ENCODE measurements at places on chromosomes 4 and X.

DNA sequence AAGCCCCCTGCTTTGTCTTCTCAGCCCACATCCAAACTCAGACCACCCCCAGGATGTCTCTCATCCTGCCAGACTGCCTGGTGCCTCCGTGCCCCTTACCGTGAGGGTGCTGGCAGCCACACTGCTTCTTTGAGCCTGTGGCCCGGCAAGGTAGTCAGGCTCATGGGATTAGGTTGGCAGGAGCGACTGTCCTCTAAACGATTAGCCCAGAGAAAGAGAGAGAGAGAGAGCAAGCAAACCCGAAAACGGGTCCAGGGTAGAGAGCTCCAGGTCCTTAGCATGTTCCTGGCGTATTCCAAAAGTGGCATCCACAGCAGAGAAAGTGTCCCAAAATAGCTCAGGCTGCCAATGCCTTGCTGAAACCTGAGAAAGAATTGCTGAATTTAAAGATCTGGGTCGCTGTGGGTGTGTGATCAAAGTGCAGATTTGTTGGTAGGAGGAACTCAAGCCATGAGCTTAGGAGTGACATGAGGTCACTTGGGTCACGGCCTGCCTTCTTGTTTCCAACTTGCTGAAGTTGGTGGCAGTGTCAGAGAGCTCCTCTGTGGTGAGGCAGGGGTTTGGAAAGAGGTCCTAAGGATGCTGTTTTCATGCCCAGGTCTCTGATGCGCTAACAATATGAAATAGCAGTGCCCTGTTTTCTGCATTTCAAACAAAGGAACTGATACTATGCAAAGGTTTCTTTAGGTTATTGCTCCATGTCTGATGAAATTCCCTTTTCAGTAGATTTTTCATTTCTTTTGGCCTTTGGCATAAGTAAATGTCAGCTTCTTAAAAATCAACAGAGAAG, 81.6 kb downstream of the RTL9 start:
- no peak overlapping the region for H3K4me3 ChIP-seq
- H3K27me3 ChIP-seq: peaks cover 14% of the 10 kb centered on the region
- no peak for DNase-seq
- H3K27ac ChIP-seq: no peak overlapping the region
- no peaks in the 10 kb centered on the region for H3K36me3 ChIP-seq

- H3K27me3 ChIP-seq: no peaks in the 10 kb centered on the region
- H3K4me1 ChIP-seq: no peaks in the 10 kb centered on the region
- H3K4me3 ChIP-seq: no peak overlapping the region
- no peak overlapping the region for H3K27ac ChIP-seq
- peak; percentile 31 for DNase-seq
Measured at GRCh38 chrX:145405012-145405411, 157.7 kb downstream of the SPANXN1 start.

- H3K4me1 ChIP-seq: peaks cover 8% of the 10 kb centered on the region
- no peaks in the 10 kb centered on the region for H3K27me3 ChIP-seq
- DNase-seq: no peak
- no peak overlapping the region for H3K4me3 ChIP-seq
- peak overlapping the region; percentile 61 for H3K27ac ChIP-seq
Measured at GRCh38 chrX:133530960-133531359, 115.7 kb upstream of the GPC4 start.

GRCh38 chr4:116215622-116216021, 869.8 kb downstream of the TRAM1L1 start:
- H3K27ac ChIP-seq: no peak overlapping the region
- no peaks in the 10 kb centered on the region for H3K4me1 ChIP-seq
- H3K36me3 ChIP-seq: no peaks in the 10 kb centered on the region
- H3K4me3 ChIP-seq: no peak overlapping the region
- no peak for DNase-seq

DNA sequence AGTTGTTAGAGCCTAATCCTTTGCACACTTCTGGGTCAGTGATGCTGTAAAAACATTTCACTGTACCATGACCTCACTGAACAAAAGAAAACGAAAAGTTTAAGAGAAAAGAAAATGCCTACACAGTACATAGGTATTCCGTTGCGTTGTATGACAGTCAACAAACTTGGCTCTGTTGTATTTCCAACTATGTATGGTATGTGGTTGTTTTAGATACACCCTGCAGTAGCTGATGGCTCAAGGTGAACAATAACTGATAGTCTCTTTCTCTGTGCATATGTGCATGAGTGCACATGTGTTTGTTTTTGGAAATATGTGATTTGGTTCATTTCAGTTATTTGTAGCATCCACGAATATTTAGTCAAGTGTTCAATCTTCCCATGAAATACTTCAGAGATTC, 176.0 kb downstream of the BMPR1B start:
- no peaks in the 10 kb centered on the region for H3K36me3 ChIP-seq
- H3K4me1 ChIP-seq: peaks cover 18% of the 10 kb centered on the region
- H3K4me3 ChIP-seq: no peak overlapping the region

DNA sequence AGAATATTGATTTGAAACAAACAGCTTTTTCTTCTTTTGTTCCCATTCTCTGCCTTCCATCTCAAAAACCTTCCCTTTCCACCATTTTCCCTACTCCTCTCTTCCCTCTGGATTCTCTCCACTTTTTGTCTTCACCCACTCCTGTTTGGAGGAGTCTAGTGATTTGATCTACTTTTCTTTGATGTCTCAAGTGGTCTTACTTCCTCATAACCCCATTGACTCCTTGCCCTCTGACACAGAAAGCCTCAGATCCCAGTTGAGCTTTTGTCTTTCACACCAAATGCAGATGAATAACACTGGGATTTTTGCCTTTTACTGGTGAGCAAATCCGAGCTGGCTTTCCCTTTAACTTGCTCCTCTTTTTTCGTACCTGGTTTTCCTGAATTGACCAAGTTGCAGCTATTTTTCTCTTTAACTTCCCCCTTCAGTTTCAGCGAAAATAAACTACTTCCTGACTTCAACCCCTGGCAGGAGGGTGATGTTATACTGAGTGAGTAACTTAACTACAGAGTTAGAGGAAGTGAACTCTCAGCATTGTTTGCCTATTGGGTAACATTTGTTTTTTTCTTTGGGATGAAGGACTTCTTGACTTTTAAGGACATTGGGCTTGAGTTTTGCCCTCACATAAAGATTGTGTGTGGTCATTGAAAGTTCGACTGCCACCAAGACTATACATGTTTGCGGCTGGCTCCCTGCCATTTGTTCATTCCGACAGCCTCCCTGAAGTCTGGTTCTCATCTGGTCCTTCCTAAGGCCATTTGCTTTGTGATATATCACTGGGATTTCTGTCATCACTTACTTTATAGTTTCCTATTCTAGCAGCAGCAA, 392.8 kb upstream of the NR3C2 start:
- H3K27me3 ChIP-seq: no peaks in the 10 kb centered on the region
- no peak overlapping the region for H3K4me3 ChIP-seq
- no peak for DNase-seq
- peaks cover 14% of the 10 kb centered on the region for H3K4me1 ChIP-seq
- H3K36me3 ChIP-seq: no peaks in the 10 kb centered on the region
- H3K27ac ChIP-seq: no peak overlapping the region

GRCh38 chr4:113148925-113149324, 99.5 kb downstream of the ANK2 start:
- H3K4me1 ChIP-seq: peaks cover 29% of the 10 kb centered on the region
- no peak overlapping the region for H3K27ac ChIP-seq
- H3K4me3 ChIP-seq: no peak overlapping the region
- H3K27me3 ChIP-seq: no peaks in the 10 kb centered on the region
- H3K36me3 ChIP-seq: peaks cover 3% of the 10 kb centered on the region

- H3K36me3 ChIP-seq: peaks cover 6% of the 10 kb centered on the region
- peaks cover 9% of the 10 kb centered on the region for H3K4me1 ChIP-seq
- no peak overlapping the region for H3K4me3 ChIP-seq
- no peak for DNase-seq
Measured at GRCh38 chr4:39544580-39545315, 17.5 kb upstream of the UGDH start.

- H3K36me3 ChIP-seq: peaks cover 14% of the 10 kb centered on the region
- peaks cover 6% of the 10 kb centered on the region for H3K4me1 ChIP-seq
- no peak overlapping the region for H3K27ac ChIP-seq
- no peak overlapping the region for H3K4me3 ChIP-seq
Measured at GRCh38 chrX:9665113-9665512, 100.5 kb downstream of the GPR143 start.

GRCh38 chr4:145553375-145553774, 65.8 kb upstream of the MMAA start:
- no peaks in the 10 kb centered on the region for H3K4me1 ChIP-seq
- H3K4me3 ChIP-seq: no peak overlapping the region
- H3K27ac ChIP-seq: no peak overlapping the region
- H3K36me3 ChIP-seq: peaks cover 37% of the 10 kb centered on the region

- peaks cover 14% of the 10 kb centered on the region for H3K36me3 ChIP-seq
- DNase-seq: no peak
- H3K27me3 ChIP-seq: no peaks in the 10 kb centered on the region
- H3K4me3 ChIP-seq: no peak overlapping the region
- no peaks in the 10 kb centered on the region for H3K4me1 ChIP-seq
Measured at GRCh38 chrX:97416461-97416860, 532.8 kb downstream of the RPA4 start.

DNA sequence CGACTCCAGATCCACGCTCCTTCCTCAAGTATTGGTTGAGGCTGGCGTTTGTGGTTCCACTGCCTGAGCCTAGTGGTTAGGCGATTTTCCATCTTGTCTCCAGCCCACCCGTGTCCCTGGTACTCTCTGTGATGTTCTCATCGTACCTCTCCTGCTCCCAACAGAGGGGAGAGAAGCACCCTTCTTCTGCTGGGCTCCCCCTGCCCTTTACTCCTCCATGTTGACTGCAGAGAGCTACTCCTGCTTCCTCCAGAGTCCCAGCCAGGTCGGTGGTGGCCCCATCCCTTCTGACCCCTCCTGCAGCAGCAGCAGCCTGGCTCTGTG, 164.0 kb upstream of the BCOR start:
- no peak overlapping the region for H3K27ac ChIP-seq
- DNase-seq: no peak
- H3K27me3 ChIP-seq: no peaks in the 10 kb centered on the region
- no peak overlapping the region for H3K4me3 ChIP-seq
- H3K36me3 ChIP-seq: no peaks in the 10 kb centered on the region
- peaks cover 18% of the 10 kb centered on the region for H3K4me1 ChIP-seq

DNA sequence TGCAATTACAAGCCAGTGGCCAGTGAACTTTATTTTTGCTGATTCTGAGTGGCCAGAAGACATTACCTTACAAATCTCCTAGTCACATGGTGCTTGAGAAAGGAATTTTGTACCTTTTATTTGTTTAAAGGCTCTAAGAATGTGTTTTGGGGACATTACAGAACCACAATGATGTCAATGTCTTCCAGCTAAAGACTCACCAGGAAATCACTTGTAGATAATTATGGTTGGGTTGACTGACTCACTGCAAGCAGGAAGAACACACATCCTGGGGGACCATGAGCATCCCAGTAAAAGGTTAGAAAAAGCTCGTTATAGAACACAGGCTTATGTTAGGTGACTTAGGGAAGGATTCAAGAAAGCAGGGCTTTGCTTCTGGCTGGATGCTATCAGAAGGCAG, 119.4 kb upstream of the FAM9B start:
- peaks cover 4% of the 10 kb centered on the region for H3K36me3 ChIP-seq
- no peaks in the 10 kb centered on the region for H3K27me3 ChIP-seq
- no peak for DNase-seq
- peaks cover 13% of the 10 kb centered on the region for H3K4me1 ChIP-seq
- H3K27ac ChIP-seq: no peak overlapping the region
- no peak overlapping the region for H3K4me3 ChIP-seq

- DNase-seq: no peak
- H3K4me3 ChIP-seq: no peak overlapping the region
- H3K36me3 ChIP-seq: no peaks in the 10 kb centered on the region
- H3K27ac ChIP-seq: no peak overlapping the region
- peaks cover 20% of the 10 kb centered on the region for H3K4me1 ChIP-seq
- no peaks in the 10 kb centered on the region for H3K27me3 ChIP-seq
Measured at GRCh38 chr4:140122891-140123290, 31.1 kb downstream of the MAML3 start.

DNA sequence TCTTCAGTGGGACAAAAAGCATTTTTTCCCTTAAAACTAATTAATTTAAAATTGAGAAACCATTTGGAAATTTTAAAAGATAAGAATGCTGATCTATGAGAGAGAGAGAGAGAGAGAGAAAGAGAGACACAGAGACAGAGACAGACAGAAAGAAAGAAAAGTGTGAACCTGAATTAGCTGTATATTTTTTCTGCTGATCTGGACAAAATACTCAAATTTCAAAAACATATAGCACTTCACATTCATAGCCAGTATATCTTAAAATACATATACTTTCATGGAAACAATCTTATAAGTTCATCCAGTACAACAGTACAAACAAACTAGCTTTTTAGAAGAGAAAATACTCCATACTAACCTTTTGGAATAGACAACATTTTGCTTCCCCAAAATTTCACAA, 18.4 kb downstream of the ENOX2 start:
- no peak for DNase-seq
- peaks cover 2% of the 10 kb centered on the region for H3K36me3 ChIP-seq
- H3K4me1 ChIP-seq: peaks cover 36% of the 10 kb centered on the region
- H3K4me3 ChIP-seq: no peak overlapping the region
- H3K27ac ChIP-seq: no peak overlapping the region

DNA sequence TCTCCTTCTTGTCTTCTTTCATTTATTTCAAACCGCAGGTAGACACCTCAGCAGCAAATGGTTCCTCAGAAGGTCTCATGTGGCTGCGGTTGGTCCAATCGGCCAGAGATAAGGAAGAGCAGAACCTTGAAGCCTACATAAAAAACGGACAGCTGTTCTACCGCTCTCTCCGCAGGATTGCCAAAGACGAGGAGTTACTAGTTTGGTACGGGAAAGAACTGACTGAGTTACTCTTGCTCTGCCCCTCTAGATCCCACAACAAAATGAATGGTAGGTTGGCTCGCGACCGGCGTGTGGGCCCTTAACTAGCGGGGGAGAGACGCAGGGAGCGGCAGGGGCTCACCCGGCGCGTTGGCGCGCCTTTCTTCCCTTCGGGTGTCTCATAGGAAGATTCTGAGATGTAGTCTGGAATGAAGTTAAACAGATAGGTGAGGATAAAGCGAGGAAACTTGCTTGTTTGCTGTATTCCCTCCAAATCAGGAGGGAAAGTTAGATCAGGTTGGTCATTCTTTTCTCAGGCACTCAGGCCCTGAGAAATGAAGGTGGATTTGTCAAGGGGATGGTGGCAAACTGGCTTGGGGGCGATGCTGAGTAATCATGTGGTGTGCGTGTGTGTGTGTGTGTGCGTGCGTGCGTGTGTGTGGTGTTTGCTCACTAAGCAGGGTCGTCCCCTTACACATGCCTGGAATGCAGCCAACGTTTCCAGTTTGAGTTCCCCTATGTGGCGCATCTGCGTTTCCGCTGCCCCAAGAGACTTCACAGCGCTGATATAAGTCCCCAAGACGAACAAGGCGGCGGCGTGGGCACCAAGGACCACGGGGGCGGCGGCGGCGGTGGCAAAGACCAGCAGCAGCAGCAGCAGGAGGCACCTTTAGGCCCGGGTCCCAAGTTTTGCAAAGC, 4.2 kb downstream of the PRDM8 start:
- H3K4me3 ChIP-seq: peak overlapping the region; percentile 68
- H3K27me3 ChIP-seq: peaks cover 93% of the 10 kb centered on the region
- no peaks in the 10 kb centered on the region for H3K36me3 ChIP-seq
- no peak for DNase-seq
- no peak overlapping the region for H3K27ac ChIP-seq
- peaks cover 39% of the 10 kb centered on the region for H3K4me1 ChIP-seq

GRCh38 chr4:15201782-15202181, 199.5 kb downstream of the CPEB2 start:
- no peak for DNase-seq
- peaks cover 4% of the 10 kb centered on the region for H3K36me3 ChIP-seq
- H3K4me1 ChIP-seq: peaks cover 5% of the 10 kb centered on the region

GRCh38 chr4:2790583-2791517, 2.0 kb upstream of the SH3BP2 start:
- H3K4me3 ChIP-seq: no peak overlapping the region
- DNase-seq: no peak
- no peak overlapping the region for H3K27ac ChIP-seq
- H3K27me3 ChIP-seq: peaks cover 18% of the 10 kb centered on the region
